ENCODE measurements at places on chromosomes 7 and 10. TPM values are rescaled to one million over a fixed set of nuclear protein-coding genes. Genes with fewer than 3 reads are reported as not detected.
A peak's percentile ranks its signal among the peaks of the same experiment; 100 is the strongest.

- DNase-seq = no peak
Measured at GRCh38 chr10:67975871-67976270, 91.4 kb downstream of the SIRT1 start.

- no peak for DNase-seq
Measured at GRCh38 chr10:86592413-86592812, 61.9 kb upstream of the OPN4 start.

The AKR1E2 gene
- 21.1 TPM for total RNA-seq

The UPK3B gene
- total RNA-seq = 2.1 TPM

GRCh38 chr10:62109587-62110293 is 158.9 kb downstream of the RTKN2 start:
- DNase-seq = no peak

- DNase-seq = no peak
Measured at GRCh38 chr10:59687657-59688056, 22.0 kb downstream of the SLC16A9 start.

- peak; percentile 75 for DNase-seq
Measured at GRCh38 chr7:6516387-6516983, 34.8 kb downstream of the GRID2IP start.

DNA sequence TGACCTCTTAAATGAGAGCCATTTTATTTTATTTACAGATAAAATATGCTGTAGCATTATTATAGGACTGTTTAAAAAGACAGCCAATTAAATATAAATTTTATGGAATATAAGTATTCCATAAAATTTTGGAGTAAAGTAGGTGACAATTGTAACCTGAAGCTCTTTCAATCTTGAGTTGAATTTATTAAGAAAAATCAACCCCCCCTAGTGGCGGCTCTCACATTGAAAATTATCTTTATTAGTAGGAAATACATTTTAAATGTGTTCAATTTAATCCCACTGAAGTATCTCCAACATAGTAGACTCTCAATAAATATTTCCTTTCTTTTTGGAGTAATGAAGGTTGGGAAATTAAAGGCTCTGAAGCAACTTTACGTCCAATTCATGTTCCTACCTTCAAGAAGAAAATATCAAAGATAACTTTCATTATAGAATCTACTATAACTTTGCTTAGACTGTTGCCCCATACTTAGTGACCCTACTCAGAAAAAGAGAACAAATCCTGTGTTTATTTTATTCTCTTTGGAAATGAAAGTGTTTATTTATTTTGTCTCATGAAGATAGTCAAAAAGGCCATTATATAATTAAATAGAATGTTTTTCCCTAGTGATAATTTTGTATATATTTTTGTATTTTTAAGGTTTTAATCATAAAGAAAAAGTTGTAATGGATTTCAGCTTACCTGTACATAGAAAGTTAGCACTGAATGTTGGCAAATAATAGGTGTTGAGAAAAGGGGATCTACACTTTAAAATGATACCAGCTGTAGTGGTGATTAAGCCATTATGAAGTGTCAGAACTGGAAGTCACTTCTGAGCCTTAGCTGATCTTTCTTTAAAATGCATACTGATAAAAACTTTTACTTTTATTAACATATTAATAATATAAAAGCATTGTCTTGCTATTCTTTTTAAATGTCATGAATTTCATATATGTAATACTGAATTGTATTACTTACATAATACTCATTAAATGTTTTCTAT is 3.3 kb downstream of the AHR start:
- no peak for DNase-seq

DNA sequence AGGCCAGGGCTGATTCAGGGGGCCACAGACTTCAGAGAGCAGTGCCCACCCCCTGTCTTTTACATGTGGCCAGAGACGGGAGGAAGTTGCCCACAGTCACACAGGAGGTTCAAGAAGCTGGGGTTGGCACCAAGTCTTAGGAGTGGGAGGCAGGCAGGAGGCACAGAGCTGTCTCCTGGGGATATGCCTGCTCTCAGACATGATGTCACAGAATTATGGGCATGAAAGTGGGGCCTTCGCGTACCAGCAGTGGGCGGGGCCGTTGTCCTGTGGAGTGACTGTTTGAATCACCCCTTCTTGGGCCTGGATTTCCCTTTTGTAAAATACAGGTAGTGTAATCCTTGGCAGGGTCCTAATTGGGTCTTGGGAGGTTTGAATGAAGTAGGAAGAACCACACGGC is 81.2 kb upstream of the PPIF start:
- DNase-seq = no peak

GRCh38 chr10:51800121-51800520 is 100.7 kb upstream of the CSTF2T start:
- DNase-seq = no peak

GRCh38 chr7:2336626-2337299 is 17.9 kb upstream of the EIF3B start:
- no peak for DNase-seq

The CAMK2G gene
- total RNA-seq = 22.6 TPM

GRCh38 chr7:49513911-49514310 is 259.5 kb upstream of the VWC2 start:
- no peak for DNase-seq

GRCh38 chr7:149771720-149772240 is 1.6 kb downstream of the ZNF467 start:
- peak; percentile 90 for DNase-seq

DNA sequence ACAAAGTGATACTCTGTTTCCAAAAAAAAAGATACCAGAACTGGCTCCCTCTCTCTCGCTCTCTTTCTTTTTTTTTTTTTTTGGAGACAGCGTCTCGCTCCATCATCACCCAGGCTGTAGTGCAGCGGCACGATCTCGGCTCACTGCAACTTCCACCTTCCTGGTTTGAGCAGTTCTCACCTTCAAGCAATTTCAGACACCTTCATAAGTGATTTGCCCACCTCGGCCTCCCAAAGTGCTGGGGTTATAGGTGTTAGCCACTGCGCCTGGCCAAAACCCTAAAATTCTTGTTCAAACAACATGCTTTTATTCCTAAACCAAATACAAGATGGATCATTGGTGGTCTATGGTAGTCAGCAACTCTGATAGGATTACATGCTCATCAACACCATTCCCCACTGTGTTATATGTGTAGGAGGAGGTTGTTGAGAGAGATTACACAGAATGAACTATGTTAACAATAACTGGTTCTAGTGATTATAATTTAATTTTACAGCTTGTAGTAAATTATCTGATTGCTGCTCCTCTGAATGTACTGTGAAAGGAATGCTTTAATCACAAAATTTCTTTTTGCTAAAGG is 15.5 kb downstream of the ACBD5 start:
- DNase-seq = no peak

DNA sequence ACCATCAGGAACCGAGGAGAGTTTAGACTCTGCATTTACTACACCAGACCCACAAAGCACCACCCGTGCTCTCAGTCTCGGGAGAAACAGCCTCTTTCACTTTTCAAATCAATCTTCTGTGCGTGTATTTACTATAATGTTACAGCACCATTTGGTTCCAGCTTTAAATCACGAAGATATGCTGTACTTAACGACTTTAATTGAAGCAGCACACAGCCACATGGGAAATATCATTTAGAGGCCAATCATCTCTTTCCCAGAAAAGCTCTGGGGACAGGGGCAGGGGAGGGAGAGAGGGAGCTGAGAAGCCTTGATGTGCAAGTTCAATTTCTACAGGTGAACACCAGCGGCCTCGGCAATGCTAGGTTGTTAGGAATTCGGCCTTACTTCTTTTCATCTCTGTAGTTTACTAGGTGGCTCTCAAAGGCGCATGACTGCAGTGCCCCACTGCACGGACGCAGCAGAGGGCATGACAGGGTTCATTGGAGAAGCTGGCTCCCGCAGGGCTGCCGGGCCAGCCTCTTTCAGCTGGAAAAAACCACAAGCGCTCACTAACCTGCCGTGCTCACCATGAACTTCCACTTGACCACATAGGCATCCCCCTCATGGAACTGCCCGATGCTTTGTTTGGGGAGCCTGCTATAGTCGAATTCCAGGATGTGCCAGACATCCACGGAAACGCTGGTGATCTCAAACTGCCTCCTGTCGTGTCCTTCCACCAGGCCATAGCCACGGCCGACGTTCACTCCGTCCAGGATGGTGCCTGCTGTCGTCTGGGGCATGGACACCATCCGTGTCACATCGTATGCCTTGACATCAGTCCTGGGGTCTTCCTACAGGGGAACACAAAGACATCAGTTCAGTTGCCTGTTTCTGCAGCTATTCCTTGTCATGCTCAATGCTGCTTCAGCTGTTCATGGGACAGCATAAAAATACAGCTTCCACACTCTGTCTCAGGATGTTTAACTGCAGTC is 154.5 kb downstream of the SVIL start:
- no peak for DNase-seq

The EGR2 gene
- total RNA-seq = 9.2 TPM

GRCh38 chr10:1545524-1545923 is 191.8 kb downstream of the ADARB2 start:
- DNase-seq = peak; percentile 12

- no peak for DNase-seq
Measured at GRCh38 chr10:114819322-114819721, 2.3 kb upstream of the FHIP2A start.

GRCh38 chr10:108319434-108320222 is 1155.1 kb upstream of the SORCS1 start:
- no peak for DNase-seq

DNA sequence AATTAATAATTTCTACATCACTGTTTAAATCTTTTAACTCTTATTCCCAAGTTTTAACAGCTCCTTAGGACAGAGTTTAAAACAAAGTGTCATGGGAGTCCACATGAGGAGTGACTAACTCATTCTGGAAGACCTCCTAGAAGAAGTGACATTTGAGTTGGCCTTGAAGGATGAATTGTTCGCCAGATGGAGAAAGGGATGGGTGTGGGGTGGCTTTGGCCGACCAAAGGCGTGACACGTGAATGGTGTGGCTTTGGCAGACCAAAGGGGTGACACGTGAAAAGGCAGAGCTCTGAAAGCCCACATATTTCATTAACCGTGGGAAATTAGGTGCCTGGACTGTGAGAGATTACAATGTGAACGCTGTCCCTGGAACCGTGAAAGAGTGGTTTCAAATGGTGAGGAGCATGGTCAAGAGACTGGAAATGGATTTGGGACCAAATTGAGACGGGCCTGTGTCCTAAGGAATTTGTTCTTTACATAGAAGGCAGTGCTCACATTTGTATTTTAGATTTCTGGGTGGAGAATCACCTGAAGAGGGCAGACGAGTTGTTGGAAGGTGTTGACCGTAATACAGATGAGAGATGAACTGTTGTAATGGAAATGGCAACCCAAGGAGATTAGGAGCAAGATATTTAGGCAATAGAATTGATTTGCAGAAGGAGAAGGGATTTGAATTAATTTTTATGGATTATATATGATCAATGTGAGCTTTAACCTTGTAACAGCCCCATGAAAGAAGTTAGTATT is 228.1 kb downstream of the BICC1 start:
- DNase-seq = no peak

DNA sequence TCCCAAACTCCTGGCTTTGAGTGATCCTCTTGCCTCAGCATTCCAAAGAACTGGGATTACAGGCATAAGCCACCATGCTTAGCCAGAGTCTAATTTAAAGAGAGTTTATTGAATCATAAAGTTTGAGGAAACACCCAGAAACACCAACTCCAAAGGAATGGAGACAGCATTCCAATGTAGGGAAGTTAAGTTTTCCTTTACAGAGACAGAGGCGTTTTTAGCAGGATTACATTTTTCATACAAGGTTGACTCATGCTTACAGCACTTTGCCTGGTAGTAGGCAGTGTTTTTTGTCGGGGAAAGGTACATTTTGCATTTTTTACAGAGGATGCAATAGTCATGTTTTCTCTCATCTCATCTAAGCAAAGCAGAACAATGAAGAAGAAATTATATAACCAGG is 18.9 kb upstream of the OPN4 start:
- no peak for DNase-seq

Measured in breast epithelium (tissue), 4 donors.